CD4-positive, alpha-beta T cell treated with Interleukin-12 subunit alpha and Interleukin-12 subunit beta, for 1 hour (primary cell): ENCODE measurements at places on chromosomes 3 and 15.

- DNase-seq = no peak
These were observed 13.9 kb upstream of the TMPRSS7 start for GRCh38 chr3:112020674-112021085.

DNA sequence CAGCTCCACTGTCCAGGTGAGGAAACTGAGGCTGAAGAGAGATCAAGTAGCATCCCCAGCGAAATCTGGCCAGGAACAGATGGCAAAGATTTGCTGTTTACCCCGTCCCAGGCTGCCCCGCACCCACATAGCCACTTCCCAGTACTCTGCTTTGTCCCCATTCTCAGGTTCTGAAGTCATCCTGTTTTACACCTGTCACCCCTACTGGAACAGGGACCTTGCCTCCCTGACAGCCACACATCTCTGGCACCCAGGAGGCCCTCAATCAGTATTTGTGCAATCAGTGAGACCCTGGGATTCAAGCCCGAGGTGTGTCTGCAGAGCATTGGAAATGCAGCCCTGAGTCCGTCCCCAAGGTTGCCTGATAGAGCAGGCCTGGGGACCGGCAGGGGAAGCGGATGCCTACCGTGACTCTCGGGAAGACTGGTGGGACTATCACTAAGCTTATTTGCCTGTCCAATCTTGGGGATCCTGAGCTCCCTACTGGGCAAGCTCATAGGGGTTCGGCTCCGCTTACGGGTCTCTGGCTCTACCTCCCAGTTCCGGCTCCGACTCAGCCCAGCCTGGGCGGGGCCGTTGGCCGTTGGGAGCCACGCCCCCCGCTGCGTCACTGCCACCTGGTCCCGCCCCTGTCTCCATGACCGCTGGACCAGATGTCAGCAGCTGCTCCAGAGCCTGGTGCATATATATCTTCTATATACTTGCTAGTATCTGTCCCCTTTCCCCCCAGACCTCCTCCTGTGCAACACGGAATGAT, 17.5 kb upstream of the FANCD2 start:
- DNase-seq = peak; percentile 88

DNA sequence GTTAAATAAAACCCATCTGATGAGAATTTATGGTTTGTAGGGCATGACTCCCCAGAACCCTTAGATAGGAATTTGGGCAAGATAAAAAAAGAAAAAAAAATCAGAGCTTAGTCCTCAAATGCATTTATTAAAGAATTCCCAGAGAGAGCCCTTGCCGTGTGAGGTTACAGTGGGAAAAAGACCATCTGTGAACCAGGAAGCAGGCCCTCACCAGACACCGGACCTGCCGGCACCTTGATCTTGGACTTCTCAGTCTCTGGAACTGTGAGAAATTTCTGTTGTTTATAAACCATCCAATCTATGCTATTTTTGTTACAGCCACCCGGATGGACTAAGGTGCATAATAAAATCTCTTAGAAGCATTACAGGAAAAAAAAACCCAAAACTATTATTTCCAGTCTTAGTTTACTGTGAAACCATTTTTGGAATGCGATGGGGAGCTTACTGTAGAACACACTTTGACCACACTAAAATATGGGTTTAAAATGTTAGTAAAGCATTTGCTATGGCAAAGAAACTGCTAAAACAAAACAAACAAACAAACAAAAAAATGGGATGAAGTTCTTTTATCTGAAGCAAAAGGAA, 72.2 kb downstream of the LEKR1 start:
- DNase-seq = no peak

DNA sequence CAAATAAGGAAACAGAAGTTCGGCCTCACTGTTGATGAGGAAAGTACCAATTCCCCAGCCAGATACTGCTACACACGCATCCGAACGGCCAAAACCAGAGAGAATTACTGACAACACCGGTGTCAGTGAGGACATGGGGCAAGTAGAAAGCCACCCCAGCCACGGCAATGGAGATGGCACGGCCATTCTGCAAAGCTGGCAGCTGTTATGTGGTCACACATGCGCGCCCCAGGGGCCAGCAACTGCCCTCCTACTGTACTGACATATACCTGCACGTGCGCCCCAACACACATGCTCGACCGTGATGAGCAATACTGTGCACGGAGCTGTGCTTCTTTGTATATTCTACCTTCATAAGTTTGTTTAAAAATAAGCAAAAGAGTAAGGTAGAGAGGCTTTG, 217.4 kb downstream of the ADAMTS17 start:
- DNase-seq = no peak

DNA sequence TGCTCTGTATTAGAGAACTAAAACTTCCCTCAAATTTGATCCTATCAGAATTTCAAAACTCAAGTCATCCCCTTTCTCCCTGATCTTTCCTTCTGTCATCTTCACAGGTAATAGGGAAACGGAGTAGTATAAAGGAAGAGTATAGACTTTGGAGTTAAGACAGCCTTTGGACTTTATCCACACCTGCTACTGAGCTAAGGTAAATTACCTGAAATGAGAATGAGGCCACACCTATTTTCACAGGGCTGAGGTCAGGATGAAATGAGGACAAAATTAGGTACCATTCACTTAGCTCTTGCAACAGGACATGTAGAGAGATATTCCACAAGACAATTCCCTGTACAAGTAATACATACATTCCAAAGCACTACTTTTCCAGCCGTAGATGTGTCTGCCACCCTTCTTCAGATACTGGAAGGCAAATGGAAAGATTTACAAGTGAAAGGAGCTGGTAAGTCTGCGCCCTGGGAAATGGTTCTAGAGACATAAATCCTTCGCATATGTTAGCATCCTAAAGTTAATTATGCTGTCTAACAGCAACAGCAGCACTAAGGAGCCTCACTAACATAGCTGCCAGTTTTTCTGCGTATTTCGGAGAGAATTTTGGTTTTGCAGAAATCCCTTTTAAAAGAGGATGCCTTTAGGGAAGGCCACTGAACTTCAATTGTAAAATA, 461.8 kb downstream of the SHQ1 start:
- no peak for DNase-seq

GRCh38 chr15:38421069-38421690, 32.7 kb upstream of the FAM98B start:
- DNase-seq = no peak
